ENCODE measurements at places on chromosomes 7 and 10.

GRCh38 chr7:158666401-158666800 is 38.2 kb downstream of the NCAPG2 start:
- no peak for DNase-seq
- H3K4me3 ChIP-seq: no peak overlapping the region
- H3K4me1 ChIP-seq: no peaks in the 10 kb centered on the region
- H3K27ac ChIP-seq: no peak overlapping the region

DNA sequence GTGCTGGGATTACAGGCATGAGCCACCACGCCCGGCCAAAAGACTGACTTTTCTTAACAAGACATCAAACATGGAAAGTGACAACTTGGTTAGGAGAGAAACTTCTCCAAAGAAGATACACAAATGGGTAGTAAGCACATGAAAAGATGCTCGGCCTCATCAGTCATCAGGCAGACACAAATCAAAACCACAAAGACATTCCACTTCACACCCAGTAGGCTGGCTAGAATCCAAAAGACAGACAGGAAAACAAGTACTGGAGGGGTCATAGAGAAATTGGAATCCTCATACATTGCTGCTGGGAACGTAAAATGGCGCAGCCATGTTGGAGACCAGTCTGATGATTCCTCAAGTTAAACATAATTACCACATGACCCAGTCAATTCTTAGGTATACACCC is 16.4 kb downstream of the SEPHS1 start:
- H3K4me3 ChIP-seq: no peak overlapping the region
- no peak overlapping the region for H3K27ac ChIP-seq
- H3K27me3 ChIP-seq: no peaks in the 10 kb centered on the region
- H3K36me3 ChIP-seq: peaks cover 56% of the 10 kb centered on the region
- DNase-seq: no peak

- peaks cover 4% of the 10 kb centered on the region for H3K36me3 ChIP-seq
- peaks cover 3% of the 10 kb centered on the region for H3K4me1 ChIP-seq
- no peak for DNase-seq
- H3K27me3 ChIP-seq: no peaks in the 10 kb centered on the region
- H3K4me3 ChIP-seq: no peak overlapping the region
These were observed 25.5 kb downstream of the PRR15 start for GRCh38 chr7:29588900-29589696.

DNA sequence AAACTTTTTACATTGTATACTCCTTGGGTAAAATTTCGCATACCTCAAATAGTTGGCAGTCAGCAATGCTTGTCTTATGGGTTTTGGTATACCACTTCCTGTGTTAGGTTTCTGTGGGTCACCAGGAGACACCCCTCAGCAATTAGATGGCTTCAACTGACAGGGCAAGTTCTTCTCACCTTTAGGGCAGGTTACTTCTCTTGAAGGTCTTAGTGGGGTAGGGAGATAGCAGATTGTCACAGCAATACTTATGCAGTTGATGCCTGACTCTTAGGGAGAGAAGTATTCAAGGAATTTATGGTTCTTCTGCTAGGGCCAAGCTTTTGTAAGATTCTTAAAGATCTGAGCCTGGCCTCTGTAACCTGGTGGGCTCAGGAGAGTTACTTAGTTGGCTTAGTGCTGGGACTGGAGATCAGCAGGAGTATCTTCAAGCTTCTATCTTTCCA is 42.9 kb downstream of the MKLN1 start:
- DNase-seq: no peak
- H3K36me3 ChIP-seq: no peaks in the 10 kb centered on the region
- H3K4me3 ChIP-seq: no peak overlapping the region
- peaks cover 20% of the 10 kb centered on the region for H3K4me1 ChIP-seq
- H3K27me3 ChIP-seq: no peaks in the 10 kb centered on the region

- H3K4me3 ChIP-seq: no peak overlapping the region
- H3K27ac ChIP-seq: no peak overlapping the region
- peaks cover 17% of the 10 kb centered on the region for H3K27me3 ChIP-seq
- no peaks in the 10 kb centered on the region for H3K36me3 ChIP-seq
- DNase-seq: no peak
These were observed 26.4 kb upstream of the YAE1 start for GRCh38 chr7:39539816-39540215.

GRCh38 chr10:49331431-49331830 is 32.5 kb downstream of the C10orf71 start:
- no peak overlapping the region for H3K4me3 ChIP-seq
- H3K27me3 ChIP-seq: peaks cover 58% of the 10 kb centered on the region
- no peaks in the 10 kb centered on the region for H3K36me3 ChIP-seq
- no peaks in the 10 kb centered on the region for H3K4me1 ChIP-seq

- DNase-seq: no peak
- H3K27me3 ChIP-seq: no peaks in the 10 kb centered on the region
- H3K36me3 ChIP-seq: peaks cover 26% of the 10 kb centered on the region
These were observed 33.8 kb downstream of the AMZ1 start for GRCh38 chr7:2721842-2722241.

- H3K4me1 ChIP-seq: peaks cover 54% of the 10 kb centered on the region
- H3K27me3 ChIP-seq: no peaks in the 10 kb centered on the region
- no peak overlapping the region for H3K4me3 ChIP-seq
- H3K27ac ChIP-seq: peak overlapping the region; percentile 96
- H3K36me3 ChIP-seq: no peaks in the 10 kb centered on the region
These were observed 135.7 kb downstream of the OR13A1 start for GRCh38 chr10:45179691-45180090.

- H3K36me3 ChIP-seq: no peaks in the 10 kb centered on the region
- H3K27ac ChIP-seq: peak overlapping the region; percentile 14
- DNase-seq: no peak
- H3K4me1 ChIP-seq: peaks cover 9% of the 10 kb centered on the region
- H3K27me3 ChIP-seq: peaks cover 13% of the 10 kb centered on the region
These were observed 11.6 kb downstream of the MLXIPL start for GRCh38 chr7:73612598-73613269.

GRCh38 chr10:98172073-98172472 is 37.6 kb downstream of the R3HCC1L start:
- peaks cover 20% of the 10 kb centered on the region for H3K36me3 ChIP-seq
- no peak overlapping the region for H3K4me3 ChIP-seq
- H3K27ac ChIP-seq: no peak overlapping the region
- no peaks in the 10 kb centered on the region for H3K4me1 ChIP-seq
- no peak for DNase-seq
- H3K27me3 ChIP-seq: no peaks in the 10 kb centered on the region

GRCh38 chr7:11302121-11302520 is 328.4 kb downstream of the PHF14 start:
- H3K27ac ChIP-seq: no peak overlapping the region
- H3K4me3 ChIP-seq: no peak overlapping the region
- H3K27me3 ChIP-seq: no peaks in the 10 kb centered on the region
- no peaks in the 10 kb centered on the region for H3K4me1 ChIP-seq

DNA sequence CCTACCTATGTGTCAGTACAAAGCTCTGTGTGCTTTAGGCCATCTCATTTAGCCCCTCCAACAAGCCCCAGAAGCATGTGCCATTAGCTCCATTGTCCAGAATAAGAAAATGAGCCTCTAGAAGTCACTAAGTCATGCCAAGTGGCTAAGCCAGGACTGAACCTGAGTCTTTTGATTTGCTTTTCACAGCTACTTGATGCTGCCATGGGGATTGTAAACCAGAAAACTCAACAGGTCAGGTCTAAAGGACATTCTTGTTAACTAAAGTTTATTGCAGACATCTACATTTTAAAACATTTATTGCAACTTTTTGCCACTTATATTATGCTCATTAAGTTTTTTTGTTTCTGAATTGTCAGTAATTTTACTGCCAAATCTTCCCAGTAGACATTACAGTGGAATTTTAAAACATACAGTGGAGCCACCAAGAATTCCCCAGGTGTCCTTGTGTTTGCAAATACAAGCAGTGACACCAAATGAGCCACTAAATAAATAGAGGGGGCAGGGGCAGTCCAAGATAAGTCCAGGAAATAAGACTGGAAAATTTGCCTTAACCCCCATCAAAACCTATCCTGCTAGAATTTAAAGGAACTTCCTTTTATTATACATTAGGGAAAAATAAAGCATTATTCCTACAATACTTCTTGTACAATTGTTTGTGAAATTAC is 115.9 kb downstream of the RAPGEF5 start:
- no peak for DNase-seq
- H3K27me3 ChIP-seq: no peaks in the 10 kb centered on the region
- peaks cover 6% of the 10 kb centered on the region for H3K36me3 ChIP-seq
- H3K4me1 ChIP-seq: peaks cover 5% of the 10 kb centered on the region
- no peak overlapping the region for H3K27ac ChIP-seq

DNA sequence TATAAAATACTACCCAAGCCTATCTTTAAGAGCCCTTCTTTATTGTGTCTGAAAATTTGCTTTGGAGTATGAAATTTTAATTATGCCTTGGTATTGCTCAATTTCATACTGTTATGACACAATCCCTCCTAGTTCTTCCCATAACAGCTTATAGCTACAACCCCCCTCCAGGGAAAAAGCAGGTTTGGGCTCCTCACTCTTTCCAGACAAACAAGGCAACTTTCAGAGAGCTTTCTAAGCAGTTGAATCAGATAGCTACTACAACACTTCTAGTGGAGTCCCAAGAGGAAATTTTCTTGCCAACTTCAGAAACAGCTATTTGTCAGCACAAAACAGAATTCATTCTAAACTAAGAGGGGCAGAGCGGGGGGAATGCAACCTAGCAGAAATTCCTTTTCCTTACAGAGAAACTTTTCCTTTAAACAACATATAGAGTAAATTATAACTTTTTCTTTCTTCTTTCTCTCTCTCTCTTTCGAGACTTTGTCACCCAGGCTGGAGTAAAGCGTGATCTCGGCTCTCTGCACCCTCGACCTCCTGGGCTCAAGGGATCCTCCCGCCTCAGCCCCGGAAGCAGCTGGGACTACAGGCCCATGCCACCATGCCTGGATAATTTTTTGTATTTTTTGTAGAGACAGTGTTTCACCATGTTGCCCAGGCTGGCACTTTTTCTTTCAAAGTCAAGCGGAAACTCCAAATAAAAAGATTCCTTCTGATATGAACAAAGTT is 26.0 kb upstream of the JMJD1C start:
- peak overlapping the region; percentile 86 for H3K27ac ChIP-seq
- H3K4me1 ChIP-seq: peaks cover 18% of the 10 kb centered on the region
- DNase-seq: no peak
- peak overlapping the region; percentile 7 for H3K4me3 ChIP-seq
- no peaks in the 10 kb centered on the region for H3K27me3 ChIP-seq
- peaks cover 16% of the 10 kb centered on the region for H3K36me3 ChIP-seq

DNA sequence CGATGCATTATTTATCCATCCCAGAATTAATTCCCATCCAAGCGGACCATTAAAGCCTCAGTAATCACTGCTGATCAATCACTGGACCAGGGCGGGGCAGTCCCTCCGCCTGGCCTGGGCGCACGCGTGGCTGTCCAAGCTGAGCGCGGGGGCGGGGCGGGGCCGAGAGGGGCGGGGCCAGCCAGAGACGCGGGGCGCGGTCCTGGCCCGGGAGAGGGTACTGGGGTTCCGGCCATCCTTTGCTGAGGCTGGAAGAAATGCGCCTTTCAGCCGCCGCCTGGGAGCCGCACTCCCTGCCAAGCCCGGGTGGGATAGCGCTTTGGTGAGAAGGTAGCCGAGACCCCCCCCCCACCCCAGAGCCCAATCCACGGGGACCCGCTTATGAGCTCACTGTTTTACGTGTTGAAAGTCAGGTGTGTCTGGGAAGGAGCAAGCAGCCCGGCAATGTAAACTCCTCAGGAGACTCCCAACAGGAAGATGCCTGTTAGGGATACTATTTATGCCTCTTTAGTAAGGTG is at the start of gene ARHGAP22:
Gene ARHGAP22, minus strand, starts transcription at position 83 of the 518 bp plus-strand sequence. CDS start 277 bp downstream, outside the sequence.
- H3K4me3 ChIP-seq: peak within 1 kb of the TSS; percentile 59
- H3K27ac ChIP-seq: no peak within 1 kb of the TSS
- H3K4me1 ChIP-seq: peaks cover 2% of the 10 kb centered on the region
- no peak for DNase-seq
- H3K27me3 ChIP-seq: peaks cover 83% of the 10 kb centered on the region
- H3K36me3 ChIP-seq: no peaks in the 10 kb centered on the region

DNA sequence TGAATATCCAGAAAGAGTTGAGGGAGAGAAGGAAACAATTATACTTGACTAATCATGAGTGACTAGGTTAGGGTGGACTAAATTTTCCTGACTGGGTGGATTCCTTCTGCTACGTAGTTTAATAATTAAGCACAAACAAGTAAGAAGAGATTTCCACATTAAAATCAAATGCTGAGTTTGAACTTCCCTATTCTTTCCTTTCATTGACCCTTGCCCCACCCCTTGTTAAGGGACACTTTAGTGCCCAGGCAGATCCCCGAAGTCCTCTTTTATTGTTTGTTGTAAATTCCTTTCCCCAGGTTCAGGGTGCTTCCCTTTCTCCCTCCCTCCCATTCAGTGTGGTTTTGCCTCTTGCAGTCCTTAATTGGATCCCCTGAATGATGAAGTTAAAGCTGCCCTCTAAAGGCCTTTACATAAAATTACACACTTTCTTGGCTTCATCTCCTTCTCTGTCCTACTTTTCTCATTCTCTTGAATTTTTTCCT is 8.8 kb upstream of the SPAM1 start:
- DNase-seq: no peak
- H3K27ac ChIP-seq: no peak overlapping the region
- H3K27me3 ChIP-seq: no peaks in the 10 kb centered on the region

DNA sequence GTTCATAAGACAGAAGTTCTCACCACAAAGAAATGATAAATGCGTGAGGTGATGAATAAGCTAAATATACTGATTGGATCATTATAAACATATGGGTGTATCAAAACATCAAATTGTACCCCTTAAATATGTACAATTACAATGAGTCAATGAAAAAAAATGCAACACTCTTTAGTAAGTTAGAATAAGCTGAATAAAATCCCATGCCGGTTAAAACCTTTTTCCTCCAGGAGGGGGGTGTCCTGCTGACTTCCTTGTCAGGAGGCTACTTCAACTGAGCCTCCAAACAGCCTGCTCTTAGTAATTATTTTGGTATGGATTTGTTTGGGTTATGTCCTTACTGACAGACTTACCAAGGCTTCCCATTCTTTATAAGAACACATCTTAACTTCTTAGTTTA is 649.1 kb downstream of the INHBA start:
- no peaks in the 10 kb centered on the region for H3K27me3 ChIP-seq
- peaks cover 19% of the 10 kb centered on the region for H3K4me1 ChIP-seq
- H3K36me3 ChIP-seq: no peaks in the 10 kb centered on the region
- H3K4me3 ChIP-seq: no peak overlapping the region
- DNase-seq: no peak

DNA sequence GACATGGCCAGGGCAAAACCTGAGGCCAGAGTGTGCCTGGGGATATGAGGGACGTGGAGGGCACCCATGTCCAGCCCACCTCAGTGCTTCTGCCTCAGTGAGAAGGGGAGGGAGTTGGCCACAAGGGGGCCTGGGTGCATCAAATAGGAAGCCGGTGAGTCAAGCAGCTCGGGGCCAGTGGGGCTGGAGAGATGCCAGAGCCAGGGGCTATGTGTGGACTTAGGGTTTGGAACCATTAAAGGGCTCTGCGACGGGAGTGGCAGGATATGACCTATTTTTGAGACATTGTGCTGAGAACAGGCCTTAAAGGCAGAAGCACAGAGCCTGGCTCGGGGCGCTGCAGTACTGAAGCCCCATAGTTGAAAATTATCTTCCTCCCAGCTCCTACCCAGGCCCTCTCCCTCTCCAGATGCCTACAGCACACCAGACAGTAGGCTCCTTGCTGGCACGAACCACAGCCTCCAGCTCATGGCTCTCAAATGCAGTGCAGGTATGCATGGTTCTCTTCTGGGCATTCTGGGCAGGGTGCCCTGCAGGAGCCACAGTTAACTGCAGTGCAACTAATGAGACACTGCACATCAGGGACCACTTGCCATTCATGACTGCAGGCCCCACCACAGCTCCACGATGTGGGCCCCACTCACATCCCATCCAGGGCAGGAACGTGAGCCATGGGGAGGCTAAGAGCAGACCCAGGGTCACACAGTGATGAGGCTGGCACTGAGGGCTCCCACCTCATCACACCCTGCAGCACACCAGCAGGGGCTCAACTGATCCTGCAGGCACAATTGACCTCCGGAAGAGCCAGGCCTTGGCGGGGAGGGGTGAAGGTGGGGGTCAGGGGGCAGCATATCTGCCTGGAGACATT is 7.2 kb upstream of the PGAM2 start:
- no peaks in the 10 kb centered on the region for H3K27me3 ChIP-seq
- peaks cover 5% of the 10 kb centered on the region for H3K36me3 ChIP-seq
- peaks cover 5% of the 10 kb centered on the region for H3K4me1 ChIP-seq
- peak; percentile 53 for DNase-seq
